ENCODE measurements at places on chromosomes 2 and 18.
A peak's percentile ranks its signal among the peaks of the same experiment; 100 is the strongest.

DNA sequence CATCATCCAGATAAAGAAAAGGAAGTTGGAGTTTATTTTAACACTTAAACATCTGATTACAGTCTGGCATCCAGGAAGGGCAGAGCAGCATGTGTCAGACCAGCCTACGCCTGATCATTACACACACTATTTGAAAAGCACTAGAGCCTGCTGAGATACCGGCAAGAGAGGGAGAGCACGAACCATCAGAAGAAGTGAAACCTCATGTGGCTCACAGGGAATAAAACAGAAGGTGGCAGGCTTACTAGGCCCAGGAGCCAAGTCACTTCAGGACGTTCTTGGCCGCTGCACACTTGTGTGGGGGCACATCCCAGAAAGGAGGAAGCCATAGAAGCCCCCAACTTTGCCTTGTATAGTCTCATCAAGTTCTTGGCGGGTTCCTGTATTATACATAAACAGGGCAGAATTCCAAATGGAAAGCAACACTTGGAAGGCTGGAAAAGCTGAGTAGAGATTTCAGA is 105.5 kb downstream of the UGGT1 start:
- no peak for DNase-seq

DNA sequence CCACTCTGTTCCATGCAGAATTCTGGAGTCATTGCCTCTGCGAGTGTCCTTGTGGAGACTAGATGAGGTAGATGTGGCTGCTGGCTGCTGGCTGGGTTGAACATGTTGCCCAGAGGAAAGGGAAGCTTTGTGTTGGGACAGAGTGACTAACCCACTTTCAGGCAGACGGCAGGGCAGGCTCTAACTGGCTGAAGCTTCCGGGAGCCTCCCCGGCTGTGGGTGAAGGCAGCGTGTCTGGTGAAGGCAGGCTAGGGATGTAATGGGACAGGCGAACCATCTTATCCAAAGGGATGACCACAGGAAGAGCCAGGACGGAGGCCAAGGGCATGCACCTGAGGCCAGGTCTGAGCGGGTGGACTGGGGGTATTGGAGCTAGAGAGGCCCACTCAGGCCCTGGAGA is 16.0 kb downstream of the ASPRV1 start:
- peak; percentile 30 for DNase-seq

DNA sequence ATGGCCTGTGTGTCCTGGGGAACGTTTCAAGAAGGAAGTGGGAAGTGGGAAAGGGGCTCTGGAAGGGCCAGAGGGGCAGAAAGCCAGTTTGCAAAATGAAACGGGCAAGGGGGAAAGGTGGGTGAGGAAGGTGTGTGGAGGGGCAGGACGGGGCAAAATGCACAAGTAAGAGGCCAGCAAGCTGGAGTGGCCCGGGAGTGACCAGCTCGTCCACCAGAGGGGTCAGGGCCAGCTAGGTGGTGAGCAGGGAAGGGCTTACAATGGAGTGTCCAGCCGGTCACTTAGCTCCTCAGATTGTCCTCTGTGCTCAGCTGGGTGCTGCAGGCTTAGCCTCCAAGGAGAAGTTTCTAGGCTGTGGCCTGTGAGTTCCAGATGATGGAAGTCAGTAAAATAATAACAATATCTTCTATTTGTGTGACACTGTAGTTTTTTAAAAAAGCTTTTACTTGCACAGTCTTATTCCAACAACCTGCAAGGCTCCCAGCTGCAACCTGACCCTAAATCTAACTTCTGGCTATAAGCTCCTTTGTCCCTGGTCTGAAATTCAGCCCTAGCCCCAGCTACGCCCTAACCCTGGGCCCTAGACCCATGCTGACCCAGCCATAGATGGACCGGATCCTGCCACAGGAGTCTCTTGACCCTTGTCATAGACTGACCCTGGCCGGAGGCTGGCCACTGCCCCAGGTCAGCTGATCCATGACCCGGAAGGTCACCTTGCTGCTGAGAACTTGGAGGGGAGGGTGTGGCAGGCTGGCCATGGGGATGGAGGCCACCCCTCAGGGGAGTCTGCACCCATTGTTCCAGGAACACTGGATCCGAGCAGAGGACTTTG is 29.2 kb downstream of the MYO7B start:
- DNase-seq: no peak

DNA sequence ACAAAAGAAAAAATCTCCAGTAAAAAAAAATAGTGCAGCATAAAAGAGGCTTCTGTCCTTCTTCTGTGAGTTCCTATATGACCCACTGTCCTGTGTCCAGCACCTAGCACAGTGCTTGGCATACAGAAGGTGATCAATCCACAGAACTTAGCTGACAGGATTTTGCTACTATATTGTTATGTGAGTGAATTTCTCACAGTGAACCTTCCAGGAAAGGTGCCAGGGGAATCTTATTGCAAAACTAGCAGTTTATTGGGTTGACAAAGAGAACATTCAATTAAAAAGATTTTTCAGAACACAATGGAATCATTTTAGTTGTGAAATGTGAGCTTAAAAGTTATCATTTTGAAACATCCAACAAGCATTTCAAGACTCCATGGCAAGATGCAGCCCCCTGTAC is 12.4 kb upstream of the TRIB2 start:
- DNase-seq: no peak

DNA sequence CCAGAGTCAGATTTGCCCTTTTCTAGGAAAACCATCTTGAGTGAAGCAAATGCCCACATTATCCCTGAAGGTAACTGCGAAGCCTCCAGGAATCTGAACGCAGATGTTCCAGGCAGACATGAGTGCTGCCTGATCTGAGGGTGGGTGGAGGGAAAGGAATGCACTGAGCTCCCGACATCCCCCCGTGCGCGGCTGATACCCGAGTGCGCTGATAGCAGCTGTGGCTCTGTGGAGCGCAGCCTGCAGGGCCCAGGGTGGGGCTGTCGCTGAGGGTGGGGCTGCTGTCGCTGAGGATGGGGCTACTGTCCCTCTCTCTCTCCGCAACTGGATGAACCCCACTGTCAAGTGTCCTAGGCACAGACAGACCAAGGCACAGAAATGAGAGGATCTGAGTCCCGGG is 82.4 kb downstream of the GFPT1 start:
- DNase-seq: no peak

GRCh38 chr2:143674051-143674450 is 544.8 kb downstream of the ARHGAP15 start:
- no peak for DNase-seq

DNA sequence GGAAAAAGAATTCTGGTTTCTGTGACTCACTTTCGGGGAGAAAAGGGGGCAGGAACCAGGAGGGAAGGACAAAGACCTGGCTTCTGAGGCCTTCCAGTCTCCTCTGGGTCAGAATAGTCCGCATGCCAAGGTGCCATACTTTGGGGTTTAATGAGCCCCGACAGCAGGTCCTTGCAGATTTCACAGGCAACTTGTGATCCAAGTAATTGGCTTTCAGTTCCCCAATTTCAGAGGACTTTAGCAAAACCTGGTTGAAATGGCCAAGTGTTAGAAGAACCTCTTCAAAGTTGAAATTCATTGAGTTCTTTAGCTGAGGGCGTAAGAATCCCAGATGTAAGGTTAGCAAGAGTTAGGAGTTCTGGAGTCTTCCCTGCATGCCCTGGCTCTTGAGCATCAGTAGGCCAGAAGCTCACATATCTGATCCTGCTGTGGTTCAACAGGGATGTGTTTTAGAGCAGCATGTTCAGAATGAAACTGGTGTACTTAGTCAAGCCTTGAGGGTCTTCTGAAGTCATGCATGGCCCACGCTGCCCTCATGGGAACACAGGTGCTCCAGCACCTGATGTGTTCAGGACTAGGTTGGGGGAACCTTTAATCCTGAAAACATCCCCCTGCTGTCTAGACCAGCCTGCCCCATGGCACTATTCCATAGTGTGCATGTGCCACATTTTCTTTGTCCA is 143.0 kb downstream of the NUP35 start:
- no peak for DNase-seq

DNA sequence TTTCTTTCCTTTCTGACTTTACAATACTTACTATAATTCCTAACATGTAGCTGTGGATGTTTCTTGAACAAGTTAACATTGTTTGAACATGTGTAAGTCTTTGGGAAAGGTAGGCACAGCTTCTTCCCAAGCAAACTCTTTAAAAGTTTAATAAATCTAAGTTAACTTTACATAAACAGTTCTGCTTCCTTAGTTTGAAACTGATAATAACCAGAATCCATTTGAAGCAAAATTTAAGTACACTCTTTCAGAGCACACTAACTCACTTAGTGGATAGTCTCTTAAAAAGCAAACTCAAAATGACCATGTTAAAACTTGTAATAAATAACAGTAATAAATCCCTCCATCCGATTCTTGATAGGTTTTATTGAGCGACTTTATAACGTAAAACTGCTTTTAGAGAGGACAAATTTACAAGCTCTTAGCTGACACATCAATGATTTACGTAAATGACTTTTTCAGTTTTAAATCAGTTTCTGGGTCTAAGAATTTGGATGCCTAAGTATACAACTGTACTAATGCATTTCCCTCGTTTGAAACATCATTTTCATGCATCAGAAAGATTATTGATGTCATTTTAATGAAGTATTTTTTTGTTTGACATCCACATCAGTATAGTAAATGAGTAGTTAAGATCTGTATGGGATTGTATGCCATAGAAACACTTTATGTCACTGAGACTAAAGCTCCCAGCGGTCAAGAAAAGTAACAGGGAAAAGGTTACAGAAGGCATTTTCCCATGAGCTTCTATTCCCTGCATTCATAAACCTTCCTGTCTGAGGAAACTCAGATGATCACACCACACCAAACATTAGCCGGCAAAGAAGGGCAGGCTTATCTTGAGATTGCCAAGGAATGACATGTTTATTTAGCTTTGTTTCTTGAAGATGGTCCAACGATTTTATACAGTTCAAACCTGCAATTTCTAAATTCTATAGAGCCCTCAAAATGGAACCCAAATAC is 67.5 kb downstream of the PDE1A start:
- no peak for DNase-seq

DNA sequence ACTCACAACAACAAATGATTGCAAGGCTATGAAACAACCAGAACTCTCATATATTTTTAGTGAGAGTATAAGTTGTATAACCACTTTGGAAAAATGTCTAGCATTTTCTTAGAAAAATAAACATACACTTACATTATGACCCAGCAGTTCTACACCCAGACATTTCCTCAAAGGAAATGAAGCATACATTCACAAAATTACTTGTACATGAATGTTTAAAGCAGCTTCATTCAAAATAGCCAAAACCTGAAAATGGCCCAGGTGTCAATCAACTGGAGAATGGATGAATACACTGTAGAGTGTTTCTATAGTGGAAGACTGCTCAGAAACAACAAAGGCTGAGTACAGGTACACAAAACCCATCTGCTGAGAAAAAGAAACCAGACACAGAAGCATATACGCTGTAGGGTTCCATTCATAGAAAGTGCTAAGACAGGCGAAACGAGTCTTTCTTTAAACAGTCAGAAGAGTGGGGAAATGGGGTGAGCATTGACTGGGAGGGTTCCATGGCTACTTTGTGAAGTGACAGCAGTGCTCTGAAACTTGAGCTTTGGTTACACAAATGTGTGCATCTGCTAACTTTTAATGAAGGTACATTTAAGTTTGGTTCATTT is 799.0 kb downstream of the DCDC2C start:
- no peak for DNase-seq

- no peak for DNase-seq
Observed at GRCh38 chr2:59223742-59224141, 982.6 kb upstream of the FANCL start.

- DNase-seq: peak; percentile 17
Observed at GRCh38 chr18:39571511-39571910, 2005.9 kb upstream of the CELF4 start.

GRCh38 chr2:6676776-6677175 is 188.9 kb downstream of the CMPK2 start:
- no peak for DNase-seq

DNA sequence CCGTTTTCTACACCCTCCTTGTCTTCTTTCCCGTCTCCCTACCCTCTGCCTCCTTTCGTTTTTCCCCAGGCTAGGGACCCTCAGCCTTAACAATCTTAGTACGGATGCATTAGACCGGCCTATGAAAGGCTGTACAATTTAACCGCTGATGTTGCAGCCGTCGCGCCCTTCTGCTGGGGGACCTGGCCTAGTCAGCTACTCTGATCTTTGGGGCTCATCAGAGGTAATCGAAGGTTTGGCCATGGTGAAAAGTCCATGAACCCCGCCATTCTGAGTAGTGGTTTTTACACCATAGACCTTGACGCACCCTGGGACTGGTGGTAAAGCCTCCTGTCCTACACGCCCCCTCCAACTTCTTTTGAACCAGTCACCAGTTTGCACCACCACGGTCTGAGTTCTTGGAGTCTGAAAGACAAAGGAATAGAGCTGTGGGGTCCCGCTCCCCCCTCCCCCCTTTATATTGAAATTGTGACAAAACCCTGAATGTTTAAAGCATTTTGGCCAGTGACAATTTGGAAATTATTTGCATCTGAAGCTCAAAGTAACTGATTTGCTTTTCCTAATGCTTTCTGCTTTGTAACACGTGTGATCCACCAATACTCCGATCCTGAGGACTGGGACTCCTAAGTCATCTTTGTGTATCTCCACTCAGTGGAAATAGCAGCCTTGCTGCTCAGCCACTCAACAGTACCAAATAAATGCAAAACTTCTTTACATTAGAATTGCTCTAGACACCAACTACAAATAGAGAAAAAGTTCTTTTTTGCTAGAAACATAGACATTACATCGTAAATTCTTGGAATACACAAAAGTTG is 642 bp upstream of the SRSF7 start:
- DNase-seq: no peak

GRCh38 chr2:15673919-15674636 is 82.4 kb downstream of the DDX1 start:
- DNase-seq: no peak

DNA sequence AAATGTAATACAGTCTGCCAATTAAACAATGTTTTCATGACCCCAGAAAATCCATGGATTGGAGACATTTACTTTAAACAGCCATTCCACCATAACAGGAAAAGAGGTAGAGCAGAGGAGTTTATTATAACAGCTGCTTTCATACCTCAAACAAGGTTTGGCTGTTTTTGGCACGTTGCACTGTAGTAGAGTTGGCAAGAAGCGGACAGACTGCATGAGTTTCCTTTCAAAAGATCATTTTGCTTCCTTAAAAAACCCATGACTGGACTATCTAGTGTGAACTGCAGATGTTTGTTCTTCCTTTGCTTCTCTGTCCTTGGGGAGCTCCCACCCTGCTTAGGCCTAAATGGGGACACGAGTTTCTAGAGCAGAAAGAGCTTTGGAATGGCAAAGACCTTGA is 108.5 kb upstream of the THOC1 start:
- DNase-seq: no peak

DNA sequence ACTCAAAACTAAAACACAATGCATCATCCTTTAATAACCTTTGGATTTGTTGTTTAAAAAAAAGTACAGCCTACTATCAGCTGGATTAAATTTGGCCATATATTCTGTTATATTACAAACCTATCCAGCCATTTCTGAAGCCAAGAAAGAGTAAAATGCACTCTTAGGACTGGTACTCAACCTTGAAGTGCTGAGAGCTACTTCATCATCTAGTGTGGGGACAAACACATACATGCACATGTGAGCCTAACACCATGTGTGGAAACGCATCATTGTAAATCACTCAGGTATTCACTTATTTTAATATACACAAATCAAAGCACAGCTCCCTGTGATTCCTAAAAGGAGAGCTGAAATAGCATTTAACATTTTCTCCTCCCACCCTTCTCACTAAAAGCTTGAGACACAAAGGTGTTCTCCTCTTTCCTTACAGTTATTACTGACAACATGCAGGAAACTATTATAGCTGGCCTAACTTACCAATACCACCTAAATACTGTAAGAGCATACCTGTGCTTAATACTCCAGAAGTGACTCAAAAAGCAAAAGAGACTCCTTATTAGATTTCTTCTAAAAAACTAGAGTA is 7.5 kb downstream of the BAZ2B start:
- DNase-seq: no peak

All from activated CD4-positive, alpha-beta T cell treated with anti-CD3 and anti-CD28 coated beads, Interleukin-2, Interleukin-6, amounts not matched to agents 100 ng/mL and 50 ng/mL, durations not matched to agents 16 hours and 8 hours (primary cell).